ENCODE measurements at places on chromosomes 6 and 20.

- DNase-seq, result no peak
These were observed 335.0 kb upstream of the KCNQ5 start for GRCh38 chr6:72286911-72287311.

- DNase-seq, result no peak
These were observed 167.4 kb downstream of the MBOAT1 start for GRCh38 chr6:20044883-20045282.

DNA sequence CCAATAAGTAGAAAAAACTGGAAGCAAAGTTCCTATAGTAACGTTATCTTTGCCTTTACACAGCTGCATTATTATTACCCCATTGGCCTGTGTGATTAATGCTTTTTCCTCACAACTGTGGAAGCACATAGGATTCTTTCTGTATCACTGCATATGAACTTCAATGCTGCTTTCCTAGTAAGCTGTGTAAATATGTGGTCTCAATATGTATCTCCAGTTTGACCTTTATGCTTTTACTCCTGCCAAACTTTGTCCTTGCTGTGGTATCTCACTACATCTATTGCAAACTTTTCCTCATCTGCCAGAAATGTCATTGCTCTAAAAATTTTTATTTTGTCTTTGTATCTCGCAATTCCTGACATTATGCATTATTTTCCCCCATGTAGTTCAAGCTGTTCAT lies 168.6 kb downstream of the ZFAND3 start:
- no peak for DNase-seq

- DNase-seq, result no peak
These were observed 140.3 kb downstream of the TENT5A start for GRCh38 chr6:81612136-81612535.

- no peak for DNase-seq
These were observed 297.9 kb upstream of the RIMS1 start for GRCh38 chr6:71588490-71588889.

DNA sequence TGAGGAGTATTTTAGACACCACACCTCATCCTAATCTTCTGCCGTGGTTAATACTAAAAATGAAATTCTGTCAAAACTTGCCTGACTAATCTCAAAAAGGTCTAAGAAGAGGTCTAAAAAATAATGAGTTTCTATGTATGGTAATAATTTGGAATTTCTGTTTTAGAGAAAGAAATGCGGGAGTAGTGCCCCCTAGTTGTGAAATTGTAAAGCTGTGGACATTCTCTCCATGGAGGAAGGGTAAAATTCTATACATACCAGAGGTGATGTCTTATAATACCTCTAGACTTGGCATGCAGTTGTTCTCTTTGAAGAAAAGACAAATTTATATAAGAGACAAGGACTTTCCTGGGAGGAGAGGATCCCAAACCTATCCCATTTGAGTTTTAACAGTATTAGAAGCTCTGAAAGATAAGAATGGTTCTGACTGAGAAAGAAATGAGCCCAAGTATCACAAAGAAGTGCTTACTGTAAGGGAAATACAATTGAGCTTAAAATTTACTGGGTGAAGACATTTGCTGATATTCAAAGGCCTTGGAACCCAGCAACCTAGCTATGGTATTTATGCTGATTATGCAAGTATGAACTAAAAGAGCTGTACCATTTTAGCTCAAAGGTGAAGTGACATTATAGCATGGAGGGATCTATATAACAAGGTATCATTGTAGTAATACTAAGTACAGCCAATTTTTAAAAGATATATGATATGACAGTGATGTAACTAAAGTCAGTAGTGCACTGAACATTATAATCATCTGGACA lies 5.1 kb upstream of the EPHA7 start:
- no peak for DNase-seq

- no peak for DNase-seq
These were observed 77.5 kb upstream of the NT5E start for GRCh38 chr6:85372188-85372914.

DNA sequence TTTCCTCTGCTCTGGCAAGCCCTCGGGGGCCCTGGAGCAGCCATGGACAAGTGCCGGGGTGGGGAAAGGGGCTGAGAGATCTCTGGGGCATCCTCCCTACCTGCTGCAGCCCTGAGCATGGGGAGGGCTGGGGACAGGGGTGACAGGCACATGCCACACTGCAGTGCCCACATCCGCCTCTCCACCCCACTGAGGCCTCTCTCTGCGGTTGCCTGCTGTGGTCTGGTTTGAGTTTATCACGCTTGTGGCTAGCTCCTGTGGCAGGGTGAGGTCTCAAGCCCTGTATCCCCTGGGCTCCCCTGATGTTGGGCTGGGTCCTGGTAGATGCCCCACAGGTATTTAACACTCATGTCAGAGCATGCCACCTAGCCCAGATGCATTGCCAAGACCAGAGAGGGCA lies 52.9 kb upstream of the MLN start:
- no peak for DNase-seq

DNA sequence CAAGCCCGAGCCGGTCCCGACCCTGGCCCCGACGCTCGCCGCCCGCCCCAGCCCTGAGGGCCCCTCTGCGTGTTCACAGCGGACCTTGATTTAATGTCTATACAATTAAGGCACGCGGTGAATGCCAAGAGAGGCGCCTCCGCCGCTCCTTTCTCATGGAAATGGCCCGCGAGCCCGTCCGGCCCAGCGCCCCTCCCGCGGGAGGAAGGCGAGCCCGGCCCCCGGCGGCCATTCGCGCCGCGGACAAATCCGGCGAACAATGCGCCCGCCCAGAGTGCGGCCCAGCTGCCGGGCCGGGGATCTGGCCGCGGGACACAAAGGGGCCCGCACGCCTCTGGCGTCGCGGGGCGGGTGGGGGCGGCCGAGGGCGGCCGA lies 37.5 kb downstream of the YTHDF1 start:
- no peak for DNase-seq
